ENCODE measurements at places on chromosomes 12 and 14.
A peak's percentile ranks its signal among the peaks of the same experiment; 100 is the strongest.

- no peak overlapping the region for H3K27ac ChIP-seq
- H3K27me3 ChIP-seq = no peaks in the 10 kb centered on the region
- no peak overlapping the region for H3K4me3 ChIP-seq
- no peak for DNase-seq
- H3K36me3 ChIP-seq = peaks cover 98% of the 10 kb centered on the region
- peaks cover 6% of the 10 kb centered on the region for H3K4me1 ChIP-seq
Measured at GRCh38 chr14:75016815-75017214, 14.1 kb downstream of the EIF2B2 start.

GRCh38 chr12:121127501-121127900 lies 5.2 kb upstream of the P2RX7 start:
- H3K27me3 ChIP-seq = no peaks in the 10 kb centered on the region
- H3K4me3 ChIP-seq = no peak overlapping the region
- no peak for DNase-seq
- H3K27ac ChIP-seq = no peak overlapping the region
- H3K36me3 ChIP-seq = no peaks in the 10 kb centered on the region

DNA sequence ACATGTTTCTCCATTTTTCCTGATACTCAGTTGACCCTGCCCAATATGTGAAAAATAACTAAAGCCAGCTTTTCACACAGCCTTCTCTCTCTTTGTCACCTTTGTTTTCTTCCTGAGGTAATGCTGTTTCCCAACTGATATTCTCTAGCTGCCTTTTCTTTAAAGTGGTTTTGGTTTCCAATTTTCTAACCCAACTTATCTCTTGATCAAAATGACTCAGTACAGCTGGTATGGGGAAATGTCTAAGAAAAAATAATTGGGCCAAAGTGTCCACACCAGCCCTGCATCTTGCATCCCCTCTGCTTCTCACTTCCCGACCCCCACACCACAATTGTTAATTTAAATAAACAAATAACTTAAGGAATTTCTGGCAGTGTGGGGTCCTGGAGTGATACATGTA lies 193.8 kb downstream of the SYT1 start:
- no peaks in the 10 kb centered on the region for H3K36me3 ChIP-seq
- H3K4me1 ChIP-seq = no peaks in the 10 kb centered on the region
- DNase-seq = no peak
- H3K27me3 ChIP-seq = no peaks in the 10 kb centered on the region
- no peak overlapping the region for H3K4me3 ChIP-seq

DNA sequence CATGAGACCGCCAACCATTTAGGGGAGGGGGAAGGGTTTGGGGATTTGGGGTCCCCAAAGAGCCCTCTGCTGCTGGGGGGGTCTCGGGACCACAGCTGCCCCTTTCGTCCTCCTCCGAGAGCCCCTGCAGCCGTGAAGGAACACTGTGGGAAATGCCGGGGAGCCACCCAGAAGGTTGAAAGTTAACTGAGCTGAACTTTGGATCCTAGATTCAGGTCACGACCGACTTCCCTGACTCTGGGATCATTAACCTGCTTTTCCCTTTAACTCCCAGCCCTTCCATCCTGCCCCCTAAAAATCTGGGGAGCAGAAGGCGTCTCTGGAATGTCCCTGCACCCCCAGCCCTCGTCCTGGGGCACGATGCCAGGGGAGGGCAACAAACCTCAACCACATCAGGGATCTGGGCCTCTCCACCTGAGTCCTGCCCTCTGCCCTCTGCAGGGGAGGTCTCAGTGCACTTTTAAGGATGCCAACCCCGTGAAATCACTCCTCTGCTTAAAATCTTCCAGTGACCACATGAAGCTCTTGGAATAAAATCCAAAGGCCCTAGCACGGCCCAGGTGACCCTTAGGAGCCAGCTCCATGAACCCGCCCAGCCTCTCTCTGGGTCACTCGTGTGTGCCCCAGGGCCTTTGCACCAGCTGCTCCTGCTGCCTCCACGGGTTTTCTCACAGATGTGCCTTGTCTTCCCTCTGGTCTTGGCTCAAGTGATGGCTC lies 95.0 kb downstream of the RFLNA start:
- H3K36me3 ChIP-seq = peaks cover 22% of the 10 kb centered on the region
- peaks cover 100% of the 10 kb centered on the region for H3K4me1 ChIP-seq
- no peak for DNase-seq
- H3K27ac ChIP-seq = peak overlapping the region; percentile 95

- DNase-seq = no peak
- H3K4me3 ChIP-seq = peak overlapping the region; percentile 47
- no peaks in the 10 kb centered on the region for H3K36me3 ChIP-seq
- peak overlapping the region; percentile 93 for H3K27ac ChIP-seq
- H3K4me1 ChIP-seq = peaks cover 17% of the 10 kb centered on the region
Measured at GRCh38 chr14:75259510-75259855, 19.1 kb upstream of the FOS start.

GRCh38 chr12:68866950-68867349 lies 59.0 kb downstream of the MDM2 start:
- no peaks in the 10 kb centered on the region for H3K4me1 ChIP-seq
- DNase-seq = no peak
- no peaks in the 10 kb centered on the region for H3K27me3 ChIP-seq
- no peak overlapping the region for H3K27ac ChIP-seq
- no peak overlapping the region for H3K4me3 ChIP-seq

DNA sequence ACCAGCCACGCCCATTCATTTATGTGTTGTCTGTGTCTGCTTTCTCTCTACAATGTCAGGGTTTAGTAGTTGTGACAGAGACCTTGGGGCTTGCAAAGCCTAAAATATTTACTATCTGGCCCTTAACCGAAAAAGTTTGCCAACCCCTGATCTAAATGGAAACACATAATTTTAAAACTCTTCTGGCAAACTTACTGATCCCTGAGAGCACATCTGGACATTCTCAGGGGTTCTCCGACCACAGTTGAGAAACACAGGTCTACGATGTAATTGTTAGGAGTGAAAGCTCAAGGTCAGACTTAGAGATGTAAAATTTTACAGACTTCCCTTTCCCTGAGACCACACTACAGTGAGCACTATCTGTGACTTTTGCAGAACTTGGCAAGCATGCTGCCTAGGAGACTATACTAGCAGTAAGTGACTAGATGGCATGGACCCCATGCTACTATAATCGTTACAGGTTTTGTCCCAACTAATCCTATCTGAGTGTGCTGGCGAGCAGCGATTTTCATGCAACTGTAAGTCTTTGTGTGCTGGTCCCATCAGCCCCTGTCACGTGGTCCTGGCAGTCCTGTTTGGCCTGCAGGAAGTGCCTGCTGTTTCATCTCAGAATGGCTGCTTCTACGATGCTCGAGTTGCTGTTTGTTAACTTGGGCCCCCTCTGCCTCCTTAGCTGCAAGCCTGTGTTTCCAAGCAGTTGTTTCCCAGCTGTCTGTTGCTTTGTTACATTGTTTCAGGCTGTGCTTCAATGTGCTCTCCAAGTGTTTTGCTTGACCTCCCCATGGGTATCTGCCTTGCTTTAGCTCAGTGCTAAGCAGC lies 21.6 kb downstream of the TMTC2 start:
- H3K27me3 ChIP-seq = no peaks in the 10 kb centered on the region
- H3K36me3 ChIP-seq = no peaks in the 10 kb centered on the region
- peaks cover 16% of the 10 kb centered on the region for H3K4me1 ChIP-seq
- DNase-seq = no peak
- no peak overlapping the region for H3K4me3 ChIP-seq

- peaks cover 9% of the 10 kb centered on the region for H3K4me1 ChIP-seq
- no peaks in the 10 kb centered on the region for H3K36me3 ChIP-seq
- no peak for DNase-seq
Measured at GRCh38 chr14:63178912-63179311, 25.3 kb upstream of the RHOJ start.

DNA sequence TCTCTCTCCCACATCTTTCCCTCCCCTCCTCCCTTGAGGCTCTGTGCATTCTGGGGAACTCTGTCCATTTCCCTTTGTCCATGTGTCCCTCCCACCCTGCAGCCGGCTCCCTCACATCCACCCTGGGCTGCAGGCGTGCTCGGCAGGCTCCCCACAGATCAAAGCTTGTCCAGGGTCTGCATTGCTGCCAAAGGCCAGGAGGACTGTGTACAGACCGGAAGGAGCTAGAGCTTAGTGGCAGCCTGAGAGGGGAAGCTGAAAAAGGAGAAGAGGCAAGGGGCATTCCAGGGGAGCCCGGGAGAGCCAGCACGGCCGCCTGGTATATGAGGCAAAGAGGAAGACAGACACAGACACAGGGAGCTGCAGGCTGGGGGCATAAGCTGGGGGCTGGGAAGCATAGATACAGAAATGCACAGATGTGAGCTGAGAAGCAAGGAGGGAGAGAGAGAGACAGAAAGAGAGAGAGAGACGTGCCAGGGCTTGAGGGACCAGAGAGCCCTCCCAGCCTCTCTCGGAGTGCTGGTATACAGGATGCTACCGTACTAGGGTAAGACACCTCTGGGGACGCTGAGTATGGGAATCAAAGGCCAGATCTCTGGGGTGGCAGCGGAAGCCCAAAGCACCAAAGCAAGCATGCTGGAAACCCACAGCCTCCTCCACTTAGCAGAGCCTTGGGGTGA lies 3.3 kb downstream of the CD4 start:
- no peak overlapping the region for H3K27ac ChIP-seq
- peaks cover 6% of the 10 kb centered on the region for H3K4me1 ChIP-seq
- DNase-seq = no peak
- no peaks in the 10 kb centered on the region for H3K27me3 ChIP-seq
- H3K36me3 ChIP-seq = no peaks in the 10 kb centered on the region

- H3K4me3 ChIP-seq = no peak overlapping the region
- H3K27me3 ChIP-seq = no peaks in the 10 kb centered on the region
- H3K27ac ChIP-seq = no peak overlapping the region
- no peaks in the 10 kb centered on the region for H3K36me3 ChIP-seq
- DNase-seq = no peak
- no peaks in the 10 kb centered on the region for H3K4me1 ChIP-seq
Measured at GRCh38 chr14:39884091-39884490, 451.9 kb upstream of the FBXO33 start.

- no peaks in the 10 kb centered on the region for H3K4me1 ChIP-seq
- no peak overlapping the region for H3K4me3 ChIP-seq
- H3K36me3 ChIP-seq = no peaks in the 10 kb centered on the region
Measured at GRCh38 chr14:63770187-63770807, 42.4 kb upstream of the SGPP1 start.

GRCh38 chr12:10182354-10183049 lies 3.7 kb downstream of the TMEM52B start:
- H3K36me3 ChIP-seq = no peaks in the 10 kb centered on the region
- H3K27ac ChIP-seq = no peak overlapping the region
- H3K4me1 ChIP-seq = no peaks in the 10 kb centered on the region

Measured in esophagus muscularis mucosa (tissue), 4 donors.